ENCODE measurements at places on chromosomes 7 and 10.

GRCh38 chr7:64892666-64893309 lies 10.3 kb upstream of the ZNF273 start:
- DNase-seq = no peak

GRCh38 chr10:89171263-89171872 lies 35.7 kb downstream of the CH25H start:
- DNase-seq = no peak

- DNase-seq = no peak
Measured at GRCh38 chr7:156998988-156999957, 11.2 kb downstream of the MNX1 start.

DNA sequence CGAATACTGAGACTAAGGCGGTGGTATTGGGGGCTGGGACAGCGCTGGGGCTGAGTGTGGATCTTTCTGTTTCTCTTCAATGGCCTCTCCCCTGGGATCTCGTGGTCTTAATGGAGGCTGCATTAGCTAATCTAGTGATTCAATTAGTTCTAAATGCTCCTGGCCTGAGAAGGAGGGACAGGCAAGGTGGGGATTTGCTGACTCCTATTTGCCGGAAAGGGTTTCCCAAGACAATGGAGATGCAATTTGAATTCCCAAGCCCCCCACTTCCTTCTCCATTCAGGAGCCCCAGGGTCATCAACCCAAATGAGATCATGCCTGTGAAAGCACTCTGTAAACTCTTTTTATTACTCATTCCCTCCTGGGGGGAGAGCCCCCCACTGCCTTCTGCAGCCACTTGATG lies 111.7 kb upstream of the PLXNA4 start:
- DNase-seq = no peak

GRCh38 chr10:19935176-19935575 lies 118.9 kb downstream of the PLXDC2 start:
- DNase-seq = no peak

- DNase-seq = no peak
Measured at GRCh38 chr10:12243864-12244620, 48.1 kb downstream of the CDC123 start.

GRCh38 chr7:101121991-101122932 lies 4.6 kb upstream of the SERPINE1 start:
- no peak for DNase-seq

DNA sequence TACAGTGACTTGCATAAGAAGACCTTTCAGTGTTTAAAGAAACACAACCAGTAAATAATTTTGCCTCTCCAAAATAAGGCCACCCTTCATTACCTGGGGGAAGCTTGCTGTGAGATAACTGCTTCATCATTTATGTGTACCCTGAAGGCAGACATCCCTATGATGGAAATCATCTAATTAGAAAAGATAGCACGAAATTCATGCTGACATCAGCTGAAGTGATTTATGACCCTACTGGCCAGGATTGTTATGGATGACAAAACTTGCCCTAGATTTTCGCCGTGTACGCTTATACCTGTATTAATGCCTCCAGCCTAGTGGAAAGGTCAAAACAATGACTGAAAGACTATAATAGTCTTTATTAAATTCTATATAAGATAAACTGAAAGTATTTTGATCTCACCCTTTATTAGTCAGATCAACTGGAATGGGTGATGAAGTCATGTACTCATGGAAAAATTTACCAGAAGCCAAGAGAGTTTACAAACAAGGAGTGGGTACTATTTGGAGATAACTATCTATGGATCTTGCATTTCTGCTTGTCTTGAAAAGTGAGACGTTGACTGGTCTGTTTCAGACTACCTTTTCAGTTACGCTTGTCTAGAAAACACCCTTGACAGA lies 114.2 kb downstream of the PPP1R3A start:
- DNase-seq = no peak

DNA sequence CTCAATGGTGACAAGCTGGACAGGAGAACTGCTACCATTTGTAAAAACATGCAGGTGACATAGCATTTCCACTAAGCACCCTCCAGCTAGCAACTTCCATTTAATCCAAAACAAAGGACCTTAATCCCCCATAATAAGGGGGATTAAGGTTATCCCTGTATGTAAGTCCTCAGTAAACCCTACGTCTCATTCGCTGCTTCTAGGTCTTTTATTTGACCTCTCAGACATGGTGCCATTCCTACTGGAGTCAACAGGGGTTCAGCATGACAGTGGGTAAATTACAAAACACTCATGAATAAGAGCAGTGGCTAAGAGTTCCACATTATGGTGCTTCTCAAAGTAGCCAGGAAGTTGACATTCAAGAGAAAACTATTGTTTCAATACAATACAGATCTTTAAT lies 121.8 kb upstream of the CAV2 start:
- DNase-seq = no peak

DNA sequence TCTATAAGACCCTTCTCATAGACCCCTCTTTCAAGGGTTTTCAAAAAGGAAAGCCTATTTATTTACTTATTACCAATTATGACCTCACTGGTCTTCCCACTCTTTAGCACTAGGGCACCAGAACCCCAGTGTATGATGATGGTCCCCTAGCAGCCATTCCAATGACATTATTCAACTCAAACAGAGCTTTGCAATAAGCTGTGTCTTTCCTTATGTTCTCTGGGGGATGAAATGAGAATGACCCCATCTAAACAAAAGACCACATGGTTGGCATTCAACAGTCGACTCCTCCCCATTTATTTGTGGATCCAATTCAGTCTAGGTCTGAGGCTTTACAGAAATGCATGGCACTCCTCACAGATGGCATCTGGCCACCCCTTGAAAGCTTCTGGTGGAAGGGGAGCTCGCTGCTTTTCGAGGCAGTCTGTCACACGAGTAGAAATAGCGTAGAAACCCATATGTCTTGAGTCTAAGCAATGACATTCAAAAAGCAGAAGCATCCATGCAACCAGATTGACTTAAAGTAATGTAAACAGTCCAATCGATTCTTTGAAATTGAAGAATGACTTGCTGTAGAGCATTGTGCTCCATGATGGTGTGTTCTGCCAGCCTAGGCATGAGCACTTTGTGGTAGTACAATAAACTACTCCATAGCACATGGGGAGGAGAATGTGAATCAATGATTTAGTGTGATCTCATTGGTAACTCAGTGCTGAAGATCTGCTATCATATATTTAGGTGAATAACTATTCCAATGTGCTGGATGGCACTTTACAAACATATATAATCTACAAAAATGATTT lies 29.8 kb downstream of the NRP1 start:
- DNase-seq = no peak

DNA sequence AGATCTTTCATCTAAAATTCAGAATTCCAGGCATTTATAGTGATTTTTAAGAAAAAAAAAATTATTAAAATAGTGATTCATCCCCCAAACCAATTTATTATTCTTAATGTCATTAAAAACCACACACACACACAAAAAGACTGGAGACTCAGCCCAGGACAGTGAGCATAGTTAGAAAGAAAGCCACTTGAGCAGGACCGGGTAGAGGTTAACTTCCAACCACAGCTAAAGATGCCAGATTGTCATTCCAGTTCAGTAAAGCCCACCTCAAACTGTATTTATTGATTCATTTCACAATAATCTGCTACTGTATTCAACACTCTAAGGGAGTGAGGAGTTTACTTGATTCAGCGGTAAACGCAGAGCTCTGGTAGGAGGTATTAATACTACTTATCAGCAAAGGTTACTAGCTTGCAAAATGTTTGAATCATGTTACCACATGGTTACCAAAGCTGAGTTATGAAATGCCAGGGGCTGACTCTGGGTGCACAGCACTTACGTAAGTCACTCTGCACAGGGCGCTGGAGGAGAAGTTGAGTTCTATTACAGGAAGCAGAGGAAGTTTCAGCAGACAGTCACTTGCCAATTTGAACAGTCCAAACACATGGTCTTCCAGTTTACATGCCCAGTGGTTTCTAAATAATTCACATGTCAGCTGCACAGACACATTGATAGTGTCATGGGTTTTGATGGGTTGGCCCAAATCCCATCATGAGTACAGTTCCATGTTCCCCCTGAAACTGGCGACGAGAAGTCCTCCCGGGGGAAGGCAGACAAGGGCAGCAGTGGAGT lies 64.6 kb downstream of the KLF6 start:
- DNase-seq = peak; percentile 56

GRCh38 chr7:81008901-81009300 lies 90.0 kb upstream of the SEMA3C start:
- DNase-seq = no peak

GRCh38 chr10:71868192-71868697 lies 17.2 kb upstream of the PSAP start:
- no peak for DNase-seq

DNA sequence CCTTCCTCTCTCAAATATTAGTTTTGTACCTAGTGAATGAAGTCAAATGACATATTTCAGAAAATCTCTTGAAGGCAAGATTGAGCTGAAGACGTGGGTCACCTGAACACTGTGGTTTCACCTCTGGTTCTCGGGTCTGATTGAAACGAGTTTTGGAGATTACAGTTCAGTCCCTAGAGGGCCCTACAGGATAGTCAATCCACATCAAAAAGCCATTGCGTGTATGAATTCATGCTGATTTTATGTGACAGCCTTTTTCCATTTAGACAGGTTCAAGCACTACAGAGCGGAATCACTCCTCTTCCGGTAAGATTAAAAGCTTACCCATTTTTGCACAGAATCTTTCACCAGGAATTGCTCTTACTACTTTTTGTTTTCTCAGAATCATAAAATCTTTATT lies 62.2 kb downstream of the VIM start:
- DNase-seq = no peak

- no peak for DNase-seq
Measured at GRCh38 chr10:104281694-104282093, 12.7 kb downstream of the GSTO2 start.

GRCh38 chr7:140998715-140999114 lies 16.0 kb downstream of the MRPS33 start:
- DNase-seq = no peak

DNA sequence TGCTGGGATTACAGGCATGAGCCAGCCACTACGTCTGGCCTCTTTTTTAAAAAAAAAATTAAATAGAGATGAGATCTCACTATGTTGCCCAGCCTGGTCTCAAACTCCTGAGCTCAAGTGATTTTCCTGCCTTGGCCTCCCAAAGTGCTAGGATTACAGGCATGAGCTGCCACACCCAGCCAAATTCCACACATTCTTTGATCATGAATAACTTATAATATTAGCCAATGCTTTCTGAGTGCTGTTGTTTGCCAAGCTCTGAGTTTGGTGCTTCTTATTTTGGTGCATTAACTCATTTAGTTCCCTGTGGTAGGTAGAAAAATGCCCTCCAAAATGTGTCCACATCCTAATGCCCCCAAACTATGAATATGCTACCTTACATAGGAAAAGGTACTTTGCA lies 47.2 kb upstream of the MKI67 start:
- DNase-seq = no peak

DNA sequence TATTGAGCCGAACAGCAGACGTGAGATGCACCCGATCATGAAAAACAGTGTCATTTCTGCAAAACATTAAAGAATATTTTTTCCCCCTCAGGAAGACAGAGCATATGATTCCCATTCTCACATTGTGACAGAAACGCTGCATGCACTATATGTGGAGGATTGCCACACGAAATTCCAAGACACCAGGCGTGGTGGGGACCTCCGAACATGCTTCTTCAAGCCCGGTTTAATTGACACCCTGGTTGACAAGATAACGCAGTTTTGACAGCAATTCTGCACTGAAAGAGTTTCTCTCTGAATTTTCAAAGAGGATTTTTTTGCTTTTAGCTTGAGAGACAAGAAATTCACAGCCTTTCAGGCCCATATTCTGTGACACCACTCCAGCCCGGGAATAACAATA lies 442.8 kb upstream of the NRP1 start:
- DNase-seq = no peak

GRCh38 chr10:20874261-20874660 lies 22.9 kb downstream of the NEBL start:
- no peak for DNase-seq

- DNase-seq = no peak
Measured at GRCh38 chr10:102393411-102394078, 2.0 kb upstream of the NFKB2 start.

DNA sequence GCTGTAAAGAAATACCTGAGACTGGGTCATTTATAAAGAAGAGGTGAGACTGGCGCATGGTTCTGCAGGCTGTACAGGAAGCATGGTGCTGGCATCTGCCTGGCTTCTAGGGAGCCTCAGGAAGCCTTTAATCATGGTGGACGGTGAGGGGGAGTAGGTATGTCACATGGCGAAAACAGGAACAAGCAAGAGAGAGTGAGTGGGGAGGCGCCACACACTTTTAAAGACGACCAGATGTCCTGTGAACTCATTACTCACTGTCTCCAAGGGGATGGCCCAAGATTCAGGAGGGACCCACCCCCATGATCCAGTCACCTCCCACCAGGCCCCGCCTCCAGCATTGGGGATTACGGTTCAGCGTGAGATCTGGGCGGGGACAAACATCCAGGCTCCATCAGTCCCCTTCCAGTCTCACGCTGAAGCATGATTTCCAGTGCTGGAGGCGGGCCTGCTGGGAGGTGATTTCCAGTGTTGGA lies 3.2 kb downstream of the ZNF316 start:
- DNase-seq = no peak

DNA sequence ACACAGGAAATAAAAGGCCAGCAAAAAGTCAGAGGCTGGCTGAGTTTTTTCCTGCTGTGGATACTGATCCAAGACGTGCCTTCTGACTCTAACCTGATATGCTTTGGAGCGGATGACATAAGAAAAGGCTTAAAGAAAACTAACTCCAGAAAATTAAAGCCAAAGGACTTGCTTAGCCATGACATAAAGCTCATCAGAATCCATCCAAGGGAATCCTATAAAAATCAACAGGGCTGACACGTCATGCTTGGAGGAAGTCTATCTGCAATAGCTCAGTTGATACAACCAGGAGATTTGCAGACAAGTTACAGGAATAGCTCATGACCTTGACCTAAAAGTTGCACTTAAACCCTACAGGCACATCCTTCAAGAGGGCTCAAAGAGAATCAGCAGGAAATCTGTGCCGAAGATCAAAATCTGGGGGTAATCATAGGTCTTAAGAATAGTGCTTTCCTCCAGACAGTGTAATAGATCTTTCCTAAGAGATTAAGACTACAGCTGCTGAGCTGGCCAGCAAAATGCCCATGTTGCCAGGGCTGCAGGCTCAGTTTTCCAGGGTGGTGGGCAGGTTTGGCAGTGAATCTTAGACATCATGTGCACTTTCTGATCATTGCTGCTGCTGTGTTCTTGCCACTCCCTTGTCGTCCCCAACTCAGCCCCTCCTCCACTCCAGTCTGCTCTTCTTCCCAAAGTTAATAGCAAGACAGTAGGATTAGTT lies 111.5 kb upstream of the SVIL start:
- DNase-seq = no peak

DNA sequence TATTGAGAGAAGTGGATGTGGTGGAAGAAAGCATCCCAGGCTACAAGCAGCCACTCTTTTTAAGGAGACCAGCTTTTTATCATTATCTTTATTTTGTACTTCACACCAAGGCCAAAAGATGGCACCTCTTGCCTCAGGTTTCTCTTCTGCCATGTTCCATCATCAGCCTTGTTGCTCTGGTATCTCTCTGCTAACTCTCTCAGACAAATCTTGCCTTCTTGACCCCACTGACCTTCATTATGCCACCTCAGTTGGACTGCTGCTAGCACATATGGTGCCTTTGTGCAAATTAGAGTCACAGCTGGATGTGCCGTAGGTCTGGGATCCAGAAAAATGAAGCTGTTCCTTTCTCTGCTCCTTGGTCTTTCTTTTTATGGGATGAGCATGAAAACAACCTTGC lies 47.1 kb upstream of the DYNC1I1 start:
- DNase-seq = no peak

GRCh38 chr7:156585025-156585648 lies 55.4 kb upstream of the RNF32 start:
- no peak for DNase-seq
